ENCODE measurements at places on chromosomes 12 and 14.

GRCh38 chr12:843609-844008 is 91.2 kb downstream of the WNK1 start:
- DNase-seq = no peak

DNA sequence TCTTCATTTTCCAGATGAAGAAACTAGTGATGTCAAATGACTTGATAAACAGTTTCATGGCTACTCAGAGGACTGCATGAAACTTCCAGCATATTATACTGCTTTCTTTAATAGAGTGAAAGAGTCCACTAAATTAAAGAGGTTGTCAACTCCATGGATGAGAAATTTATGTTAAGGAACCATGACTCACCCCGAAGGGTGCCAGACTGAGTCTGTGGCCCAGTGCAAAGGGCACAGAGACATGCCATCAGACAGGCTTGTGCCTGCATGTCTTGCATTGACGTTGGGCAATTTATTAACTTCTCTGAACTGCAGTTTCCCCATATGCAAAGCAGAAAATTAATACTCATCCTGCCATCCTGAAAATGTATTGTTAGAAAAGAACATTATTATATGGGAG is 382.4 kb downstream of the APAF1 start:
- DNase-seq = no peak

- no peak for DNase-seq
Observed at GRCh38 chr12:97425802-97426491, 36.7 kb upstream of the RMST start.

DNA sequence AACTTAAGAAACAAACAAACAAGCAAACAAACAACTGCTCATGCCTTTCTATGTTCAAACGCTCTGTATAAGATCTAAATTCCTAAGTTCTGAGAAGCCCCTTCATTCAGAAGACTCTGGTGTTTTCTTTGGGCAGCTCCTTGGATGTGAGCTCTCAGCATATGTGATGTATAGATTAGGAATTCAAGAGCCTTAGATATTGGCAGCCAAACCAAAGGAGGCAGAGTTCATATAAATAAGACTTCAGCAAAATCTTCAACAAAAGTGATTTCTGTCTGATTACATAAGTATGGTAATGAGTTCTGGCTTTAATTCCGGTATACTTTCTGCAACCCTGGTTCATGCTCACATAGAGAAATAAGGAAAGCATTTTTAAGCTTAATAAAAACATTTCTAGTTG is 145.6 kb downstream of the DYRK2 start:
- no peak for DNase-seq

DNA sequence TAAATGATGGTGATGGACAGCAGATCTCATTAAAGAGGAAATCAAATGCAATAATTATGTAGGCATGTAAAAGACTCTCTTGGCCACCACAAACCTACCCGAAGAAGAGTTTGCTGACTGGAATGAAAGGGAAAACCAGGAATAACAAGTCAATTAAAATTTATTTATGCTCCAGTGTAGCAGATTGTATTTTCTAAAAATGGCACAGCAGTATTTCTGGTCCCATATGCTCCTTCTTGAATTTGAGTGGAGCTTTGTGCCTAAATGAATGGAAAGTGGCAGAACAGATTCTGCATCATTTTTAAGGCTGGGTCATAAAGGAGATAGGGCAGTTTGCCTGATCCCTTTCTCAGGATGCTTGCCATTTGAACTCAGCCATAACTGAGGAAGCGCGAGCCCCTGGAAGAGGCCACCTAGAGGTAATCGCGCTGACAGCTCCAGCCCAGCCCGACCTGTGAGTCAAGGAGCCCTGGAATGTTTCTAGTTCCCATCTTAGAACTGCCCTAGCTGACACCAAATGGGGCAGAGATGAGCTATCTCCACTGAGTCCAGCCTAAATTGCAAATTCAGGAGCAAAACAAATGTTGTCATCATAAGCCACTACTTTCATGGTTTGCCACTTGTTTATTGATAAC is 229.2 kb upstream of the TMTC1 start:
- DNase-seq = no peak

- DNase-seq = no peak
Observed at GRCh38 chr12:57993030-57993429, 51.7 kb downstream of the ATP23 start.

DNA sequence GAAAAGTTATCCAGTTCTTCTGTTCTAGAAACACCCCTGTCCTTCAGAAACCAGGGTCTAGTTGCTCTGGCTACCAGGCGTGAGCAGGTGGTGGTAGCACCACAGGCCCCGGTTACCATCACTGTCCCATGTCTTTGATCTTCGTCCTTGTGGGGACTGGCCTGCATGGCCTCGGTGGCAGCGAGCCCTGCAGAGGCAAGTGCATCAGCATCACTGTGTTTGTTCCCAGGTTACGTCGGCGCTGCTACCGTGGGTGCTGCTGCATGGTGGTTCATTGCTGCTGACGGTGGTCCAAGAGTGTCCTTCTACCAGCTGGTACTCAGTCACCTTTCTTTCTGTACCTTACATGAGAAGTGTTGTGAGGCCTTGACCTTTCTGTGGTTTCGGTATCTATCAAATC is 58.9 kb downstream of the ANAPC7 start:
- DNase-seq = no peak

DNA sequence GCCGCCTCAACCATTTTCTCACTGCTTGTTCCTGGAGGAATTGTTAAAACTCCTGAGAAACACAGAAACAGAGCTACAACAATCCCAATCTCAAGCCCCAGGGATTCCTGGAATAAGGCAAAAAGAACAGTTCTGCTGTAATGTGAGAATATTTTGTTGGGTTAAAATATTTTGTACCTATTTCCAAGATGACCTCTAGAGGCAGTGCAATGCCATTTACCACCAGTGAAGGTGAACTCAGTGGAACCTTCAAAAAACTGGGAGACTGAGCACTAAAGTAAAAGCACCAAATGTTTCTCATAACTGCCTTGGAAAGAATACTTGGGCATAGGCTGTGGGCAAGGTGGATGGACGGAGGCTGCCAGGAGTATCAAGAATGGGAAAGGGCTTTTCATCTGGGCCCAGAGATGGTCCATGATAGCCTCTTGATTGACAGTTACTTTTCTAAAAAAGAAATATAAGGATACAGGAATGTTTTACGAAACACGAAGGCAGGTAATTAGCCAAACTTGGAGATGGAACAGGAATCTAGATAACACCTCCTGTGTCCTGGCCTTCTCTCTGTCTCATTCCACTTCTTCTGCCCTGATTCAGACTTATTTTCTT is 334.0 kb upstream of the FLRT2 start:
- no peak for DNase-seq

- DNase-seq = no peak
Observed at GRCh38 chr12:113245695-113246477, 24.6 kb downstream of the TPCN1 start.

DNA sequence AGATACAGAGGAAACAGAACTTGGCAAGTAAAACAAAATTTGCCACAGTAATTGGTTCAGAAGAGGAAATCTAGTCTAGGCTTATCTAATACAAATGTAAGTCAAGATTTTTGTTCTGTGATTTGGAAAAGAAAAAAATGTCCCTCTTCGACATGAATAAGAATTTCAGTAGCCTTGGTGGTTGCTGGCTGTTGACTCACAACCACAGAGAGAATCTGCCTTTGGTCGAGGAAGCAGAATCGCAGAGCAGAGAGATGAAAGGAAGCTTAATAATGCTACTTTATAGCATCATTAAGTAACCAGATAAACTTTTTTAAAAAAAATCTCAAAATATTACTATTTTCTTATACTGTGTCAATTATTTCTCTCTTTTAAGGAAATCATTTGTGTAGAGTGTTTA is 1096.6 kb downstream of the FLRT2 start:
- DNase-seq = no peak

DNA sequence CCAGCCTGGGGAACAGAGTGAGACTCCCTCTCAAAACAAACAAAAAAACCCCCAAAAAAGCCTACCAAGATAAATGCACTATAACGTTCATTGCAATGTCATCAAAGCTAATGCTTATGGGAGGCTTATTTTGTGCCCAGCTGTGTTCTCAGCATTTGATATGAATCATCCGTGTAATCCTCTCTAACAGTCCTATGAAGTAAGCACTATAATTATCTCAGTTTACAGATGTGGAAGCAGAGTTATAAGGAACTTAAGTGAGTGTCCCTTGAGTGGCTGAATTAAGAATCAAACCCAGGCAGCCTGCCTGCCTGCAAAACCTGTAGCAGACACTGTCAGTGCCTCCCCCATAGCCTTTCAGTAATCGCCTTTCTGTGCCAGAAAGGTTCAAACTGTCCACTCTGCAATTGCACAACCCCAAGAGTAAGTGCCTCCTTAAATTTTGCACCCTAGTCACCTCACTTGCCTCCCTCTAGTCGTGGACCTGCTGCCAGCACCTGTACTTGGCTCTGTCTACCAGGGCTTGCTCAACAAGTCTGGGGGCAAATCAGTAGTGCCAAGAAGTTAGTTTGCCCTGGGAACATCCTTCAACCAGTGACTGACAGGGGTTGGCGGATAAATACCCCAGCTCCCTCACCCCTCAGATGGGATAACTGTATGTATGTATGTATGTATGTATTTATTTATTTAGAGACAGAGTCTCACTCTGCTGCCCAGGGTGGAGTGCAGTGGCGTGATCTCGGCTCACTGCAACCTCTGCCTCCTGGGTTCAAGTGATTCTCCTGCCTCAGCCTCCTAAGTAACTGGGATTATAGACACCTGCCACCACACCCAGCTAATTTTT is 23.8 kb upstream of the PPP1CC start:
- no peak for DNase-seq

DNA sequence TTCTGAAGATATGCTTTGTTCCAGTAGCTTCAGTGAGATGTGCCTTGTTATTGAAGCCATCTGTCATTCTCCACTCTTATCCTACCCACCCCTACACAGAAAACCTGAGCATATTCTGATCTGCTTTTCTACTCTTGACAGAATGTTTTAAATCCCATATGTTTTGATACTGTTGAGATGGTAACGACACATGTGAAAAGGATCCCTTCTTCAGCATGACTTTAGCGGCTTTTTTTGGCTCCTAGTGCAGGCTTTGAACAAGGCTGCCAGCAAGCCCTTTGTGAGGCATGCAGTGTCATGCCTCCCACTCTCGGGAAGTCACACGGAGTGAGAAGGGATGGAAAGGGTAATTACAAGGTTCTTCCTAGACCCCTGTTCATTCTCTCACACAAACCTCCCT is 228.8 kb upstream of the RGS6 start:
- DNase-seq = no peak

GRCh38 chr14:20873370-20874177 is 17.6 kb upstream of the RNASE3 start:
- DNase-seq = peak; percentile 60

- no peak for DNase-seq
Observed at GRCh38 chr12:119117936-119118335, 60.8 kb upstream of the HSPB8 start.

GRCh38 chr12:67107235-67107634 is 161.9 kb upstream of the CAND1 start:
- no peak for DNase-seq

DNA sequence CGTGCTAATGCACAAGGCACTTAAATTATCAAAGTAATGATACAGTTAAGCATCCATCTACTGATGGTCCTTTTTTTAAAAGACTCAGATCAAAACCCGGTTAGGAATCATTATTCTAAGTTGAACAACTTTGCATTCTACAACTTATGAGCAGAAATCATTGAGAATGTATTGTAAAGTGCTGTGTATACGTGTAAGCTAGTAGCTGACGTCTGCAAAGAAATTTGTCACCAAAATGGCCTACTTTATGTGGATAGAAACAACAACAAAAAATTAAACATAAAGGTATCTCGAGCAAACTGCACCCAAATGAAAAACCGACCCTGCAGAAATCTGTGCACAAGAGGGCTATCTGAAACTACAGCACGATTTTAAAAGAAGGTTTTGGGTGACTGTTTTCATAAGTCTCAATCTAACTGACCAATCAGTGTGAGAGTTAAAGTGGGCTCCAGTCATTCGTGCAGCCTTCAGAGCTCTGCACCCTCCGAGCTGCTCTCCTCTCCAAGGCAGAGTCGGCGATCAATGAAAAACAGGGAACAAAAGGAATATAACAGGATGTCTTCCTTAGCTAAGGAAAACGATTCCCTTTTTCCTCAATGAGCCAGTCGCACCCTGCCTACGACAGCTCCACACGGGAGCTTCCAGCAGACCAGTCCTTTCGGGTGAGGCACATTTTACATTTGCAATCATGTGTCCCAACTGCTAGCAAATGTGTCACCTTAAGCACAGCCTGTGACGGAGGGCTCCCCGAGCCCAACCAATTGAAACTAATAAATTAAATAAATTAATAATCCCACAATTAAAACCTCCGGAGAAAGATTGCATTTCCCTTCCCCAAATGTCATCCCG is 200.7 kb upstream of the FOXN3 start:
- no peak for DNase-seq

DNA sequence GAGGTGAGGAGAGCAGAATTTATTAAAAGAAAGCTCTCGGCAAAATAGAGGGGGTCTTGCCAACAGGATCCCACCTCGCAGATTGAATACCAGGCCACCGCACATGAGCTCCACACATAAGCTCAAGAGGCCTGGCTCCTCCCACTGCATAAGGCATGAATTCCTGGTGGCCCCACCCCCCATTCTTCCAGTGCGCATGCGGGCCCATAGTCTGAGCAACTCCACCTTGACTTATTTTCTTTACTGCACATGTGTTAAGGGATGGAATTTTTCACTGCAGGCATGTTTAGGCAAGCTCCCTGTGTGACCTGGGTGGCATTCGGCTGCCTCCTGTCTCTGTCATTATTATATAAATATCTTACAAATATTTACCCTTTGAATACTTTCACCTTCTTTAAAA is 412.5 kb downstream of the RMST start:
- no peak for DNase-seq

GRCh38 chr12:108581311-108582227 is 16.3 kb downstream of the TMEM119 start:
- DNase-seq = no peak

DNA sequence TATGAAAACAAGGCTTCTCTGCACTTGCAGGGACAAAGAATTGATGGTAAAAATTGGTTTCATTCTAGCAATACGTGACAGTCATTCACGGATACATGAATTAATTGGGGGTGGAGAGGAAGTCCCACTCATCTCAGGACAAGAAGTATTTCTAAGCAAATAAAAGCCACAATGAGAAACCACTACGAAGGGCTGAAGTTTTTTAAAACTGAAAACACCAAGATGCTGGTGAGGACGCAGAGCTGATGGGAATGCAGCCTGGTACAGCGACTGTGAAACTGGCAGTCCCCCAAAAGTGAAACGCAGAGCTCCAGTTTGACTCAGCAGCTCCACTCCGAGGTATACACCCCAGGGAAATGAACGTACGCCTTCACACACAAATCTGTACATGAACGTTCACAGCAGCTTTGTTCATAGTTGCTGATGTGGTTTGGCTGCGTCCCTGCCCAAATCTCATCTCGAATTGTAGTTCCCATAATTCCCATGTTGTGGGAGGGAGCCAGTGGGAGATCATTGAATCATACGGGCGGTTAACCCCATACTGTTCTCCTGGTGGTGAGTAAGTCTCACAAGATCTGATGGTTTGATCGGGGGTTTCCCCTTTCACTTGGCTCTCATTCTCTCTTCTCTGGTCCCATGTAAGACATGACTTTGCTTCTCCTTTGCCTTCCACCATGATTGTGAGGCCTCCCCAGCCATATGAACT is 89.0 kb downstream of the SCARB1 start:
- DNase-seq = peak; percentile 3

GRCh38 chr12:72330301-72330700 is 58.1 kb downstream of the TRHDE start:
- DNase-seq = no peak

Data from stimulated activated CD4-positive, alpha-beta T cell treated with anti-CD3 and anti-CD28 coated beads, Interleukin-1b, Interleukin-23, amount 100 ng/mL, for 1 hour (primary cell).